Ovary (tissue), 10 donors: ENCODE measurements at places on chromosomes 4 and X.
A peak's percentile ranks its signal among the peaks of the same experiment; 100 is the strongest.

GRCh38 chrX:134801267-134801666 is 143.0 kb upstream of the PLAC1 start:
- no peak for DNase-seq

- no peak for DNase-seq
Measured at GRCh38 chr4:165874072-165874790, 1.2 kb downstream of the TLL1 start.

GRCh38 chrX:3522101-3522650 is 175.7 kb upstream of the MXRA5 start:
- no peak for DNase-seq

GRCh38 chr4:109410776-109411175 is 22.8 kb upstream of the SEC24B start:
- no peak for DNase-seq

GRCh38 chrX:110321670-110322069 is 3.8 kb upstream of the AMMECR1 start:
- no peak for DNase-seq

DNA sequence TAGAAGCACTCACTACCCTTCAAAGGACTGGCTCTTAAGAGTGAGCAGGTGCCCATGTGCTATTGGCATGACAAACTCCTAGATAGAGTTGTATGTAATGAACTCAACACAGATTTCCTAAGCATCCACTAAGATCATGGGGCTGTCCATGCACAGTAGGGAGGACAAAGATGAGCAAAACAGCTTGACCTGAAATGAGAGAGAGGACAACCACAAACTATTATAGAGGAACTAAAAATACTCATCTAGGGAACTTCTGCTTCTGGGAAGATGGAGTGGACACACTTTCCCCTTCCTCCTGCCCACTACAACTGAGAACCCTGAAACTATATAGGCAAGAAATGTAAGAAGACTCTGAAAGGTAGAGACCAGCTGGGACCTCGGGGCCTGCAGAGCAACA is 20.8 kb upstream of the TMEM128 start:
- DNase-seq, result no peak

GRCh38 chrX:5163663-5164062 is 1065.0 kb downstream of the NLGN4X start:
- DNase-seq, result no peak

GRCh38 chr4:2182994-2183393 is 58.9 kb downstream of the HAUS3 start:
- DNase-seq, result no peak

DNA sequence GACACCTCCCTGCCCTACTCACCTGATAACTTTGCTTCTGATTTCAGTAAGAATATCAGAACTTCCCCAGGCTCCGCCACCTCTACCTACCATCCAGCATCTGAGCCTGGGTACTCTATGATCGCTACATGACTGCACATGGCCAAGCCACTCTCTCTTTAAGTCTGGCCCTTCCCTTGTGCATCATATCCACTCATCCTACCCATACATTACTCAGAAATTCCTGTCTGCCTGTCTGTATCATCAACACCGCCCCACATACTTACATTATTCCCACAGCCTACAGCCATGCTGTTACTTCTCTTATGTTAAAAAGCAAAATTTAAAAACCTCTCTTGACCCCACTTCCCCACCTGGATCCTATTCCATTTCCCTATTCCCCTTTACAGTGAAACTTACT is 84.7 kb downstream of the SCD5 start:
- DNase-seq, result no peak

GRCh38 chr4:40395908-40396793 is 61.0 kb downstream of the CHRNA9 start:
- DNase-seq, result peak; percentile 85

DNA sequence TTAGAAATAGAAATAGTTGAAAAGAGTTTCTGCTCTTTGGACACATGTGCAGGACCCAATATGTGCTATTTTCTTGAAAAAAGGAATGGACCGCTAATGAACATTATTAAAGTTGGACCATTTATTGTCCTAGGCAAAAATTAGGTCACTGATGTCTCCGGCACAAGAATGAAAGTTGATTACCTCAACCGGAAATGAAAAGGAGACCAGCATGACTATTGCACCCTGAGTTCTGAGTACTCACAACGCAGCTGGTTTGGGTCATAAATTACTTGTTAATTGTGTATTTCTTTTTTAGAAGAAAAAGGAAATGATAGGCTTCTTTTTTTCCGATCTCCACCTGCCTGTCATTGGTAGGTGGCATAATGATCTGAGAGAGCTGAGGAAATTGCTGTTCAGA is 232.7 kb downstream of the ARHGAP24 start:
- no peak for DNase-seq

DNA sequence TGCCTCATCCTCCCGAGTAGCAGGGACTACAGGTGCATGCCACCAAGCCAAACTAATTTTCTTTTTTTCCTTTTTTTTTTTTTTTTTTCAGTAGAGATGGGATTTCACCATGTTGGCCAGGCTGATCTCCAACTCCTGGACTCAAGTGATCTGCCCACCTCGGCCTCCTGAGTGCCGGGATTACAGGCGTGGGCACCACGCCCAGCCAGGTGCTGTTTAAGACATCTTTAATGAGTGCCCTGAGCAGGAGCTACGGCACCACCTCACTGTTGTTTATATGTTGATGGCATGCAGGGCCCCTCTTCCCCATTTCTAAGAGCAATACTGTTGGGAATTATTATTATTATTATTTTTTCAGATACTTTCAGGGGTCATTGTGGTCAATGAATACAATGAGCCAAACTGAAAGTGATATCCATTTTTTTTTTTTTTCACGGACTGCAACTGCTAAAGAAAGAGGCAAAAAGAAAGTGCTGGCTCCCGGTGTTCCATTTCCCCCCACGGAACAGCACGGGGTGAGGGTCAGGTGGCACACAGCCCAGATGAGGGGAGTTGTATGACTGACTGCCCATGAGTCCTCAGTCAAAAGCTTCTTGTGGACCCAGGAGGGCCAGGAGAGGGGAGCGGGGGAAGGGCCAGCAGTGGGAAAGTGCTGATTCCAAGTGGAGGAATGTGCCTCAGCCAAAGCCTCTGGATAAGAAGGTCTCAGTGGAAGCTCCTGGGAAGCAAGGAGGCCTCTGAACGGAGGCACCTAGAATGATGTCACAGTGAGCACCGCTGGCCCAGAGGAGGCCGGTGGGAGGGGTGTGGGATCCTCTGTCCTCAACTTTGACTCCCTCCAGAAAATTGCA is 101.8 kb upstream of the HPF1 start:
- no peak for DNase-seq

DNA sequence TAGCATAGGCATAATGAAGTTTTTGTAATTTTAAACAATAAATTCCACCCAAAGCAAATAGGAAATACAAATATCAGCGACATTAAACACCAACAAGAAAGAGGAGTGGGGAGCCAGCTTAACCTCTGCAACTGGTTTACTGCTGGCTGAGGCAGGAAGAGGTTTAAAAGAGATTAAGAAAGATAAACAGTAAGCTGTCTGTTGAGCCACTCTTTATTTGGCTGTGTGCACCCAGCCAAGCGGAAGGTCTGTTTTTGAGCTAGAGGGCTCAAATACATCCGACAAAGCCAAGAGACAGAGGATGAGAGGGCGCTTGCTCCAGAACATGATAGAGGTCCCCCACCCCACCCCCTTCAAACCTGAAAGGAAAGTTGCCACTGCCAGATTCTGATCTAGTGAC is 191.4 kb downstream of the MGST2 start:
- DNase-seq, result no peak

- DNase-seq, result no peak
Measured at GRCh38 chrX:20488473-20488872, 221.8 kb upstream of the RPS6KA3 start.

GRCh38 chr4:184331268-184331995 is 113.8 kb upstream of the ENPP6 start:
- DNase-seq, result no peak

DNA sequence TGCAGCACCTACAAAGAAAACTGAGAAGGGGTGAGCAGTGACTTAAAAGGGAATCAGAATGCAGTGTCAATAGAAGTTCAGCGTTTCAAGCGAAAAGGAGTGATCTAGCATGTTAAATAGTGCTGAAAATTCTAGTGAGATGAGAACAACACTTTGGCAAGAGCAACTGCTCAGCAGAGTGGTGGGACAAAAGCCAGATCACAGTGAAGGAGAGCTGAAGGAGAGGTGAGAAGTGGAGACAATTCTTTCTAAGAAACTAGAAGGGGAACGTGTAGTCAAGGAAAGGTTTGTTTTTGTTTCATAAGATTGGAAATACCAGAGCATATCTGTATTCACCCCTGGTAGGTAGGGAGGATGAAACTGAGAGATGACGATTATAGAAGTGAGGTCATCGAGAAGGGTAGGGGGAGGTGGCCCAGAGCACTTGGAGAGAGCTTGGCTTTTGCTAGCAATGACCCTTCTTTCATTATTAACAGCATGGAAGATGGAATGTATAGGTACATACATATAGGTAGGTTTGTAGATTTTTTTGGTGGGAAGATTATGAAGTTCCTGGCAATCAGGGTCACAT is 33.7 kb downstream of the SRPX2 start:
- no peak for DNase-seq

- DNase-seq, result no peak
Measured at GRCh38 chrX:97416461-97416860, 532.8 kb downstream of the RPA4 start.

DNA sequence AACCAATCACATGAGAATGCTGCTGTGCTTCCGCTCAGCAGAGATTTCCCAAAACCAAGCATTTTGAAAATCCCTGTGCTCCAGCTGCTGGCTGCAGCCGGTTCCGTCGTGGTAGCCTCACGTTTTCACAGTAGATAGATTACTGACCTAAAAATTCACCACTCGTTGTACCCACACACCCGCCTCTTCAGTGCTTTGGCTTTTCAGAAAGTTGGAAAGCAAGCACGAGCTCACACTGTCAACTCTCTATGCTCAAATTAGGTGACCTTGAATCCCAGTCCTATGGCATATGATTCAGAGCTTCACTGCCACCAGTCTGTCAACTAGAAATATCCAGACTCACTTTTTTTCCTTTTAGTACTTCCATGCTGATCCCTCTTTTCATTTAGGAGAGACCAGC is 168.9 kb downstream of the DCTD start:
- no peak for DNase-seq

- DNase-seq, result no peak
Measured at GRCh38 chr4:185903205-185903604, 91.2 kb upstream of the SORBS2 start.

DNA sequence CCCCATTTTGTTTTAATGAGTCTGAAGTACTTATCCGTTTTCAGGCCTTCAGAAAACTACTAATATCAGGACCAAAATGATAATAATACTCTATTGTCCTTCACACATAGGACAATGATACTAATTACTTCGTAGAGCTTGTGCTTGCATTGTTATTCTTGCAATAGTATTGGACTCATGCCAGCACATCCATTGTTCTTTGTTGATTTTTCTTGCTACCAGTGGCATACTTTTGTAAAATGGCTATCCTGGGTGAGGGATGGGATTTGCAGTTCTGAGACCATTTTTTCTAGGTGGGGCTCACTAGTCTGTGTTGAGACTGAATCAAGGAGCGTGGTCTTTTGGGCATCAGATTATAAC is 195.3 kb downstream of the MAML3 start:
- no peak for DNase-seq

DNA sequence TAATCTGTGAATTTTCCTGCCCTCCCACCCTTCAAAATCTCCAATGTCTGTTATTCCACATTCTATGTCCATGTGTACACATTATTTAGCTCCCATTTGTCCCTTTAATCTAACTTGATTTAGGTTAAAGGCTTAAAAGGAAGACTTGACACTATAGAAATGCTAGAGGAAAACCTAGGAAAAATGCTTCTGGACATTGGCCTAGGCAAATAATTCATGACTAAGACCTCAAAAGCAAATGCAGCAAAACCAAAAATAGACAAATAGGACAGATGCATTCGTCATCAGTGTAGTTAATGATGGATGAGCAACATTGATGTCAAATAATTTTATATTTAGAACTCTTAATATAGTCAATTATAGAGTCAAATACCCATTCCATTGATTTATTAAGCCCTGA is 36.9 kb downstream of the INTU start:
- no peak for DNase-seq

DNA sequence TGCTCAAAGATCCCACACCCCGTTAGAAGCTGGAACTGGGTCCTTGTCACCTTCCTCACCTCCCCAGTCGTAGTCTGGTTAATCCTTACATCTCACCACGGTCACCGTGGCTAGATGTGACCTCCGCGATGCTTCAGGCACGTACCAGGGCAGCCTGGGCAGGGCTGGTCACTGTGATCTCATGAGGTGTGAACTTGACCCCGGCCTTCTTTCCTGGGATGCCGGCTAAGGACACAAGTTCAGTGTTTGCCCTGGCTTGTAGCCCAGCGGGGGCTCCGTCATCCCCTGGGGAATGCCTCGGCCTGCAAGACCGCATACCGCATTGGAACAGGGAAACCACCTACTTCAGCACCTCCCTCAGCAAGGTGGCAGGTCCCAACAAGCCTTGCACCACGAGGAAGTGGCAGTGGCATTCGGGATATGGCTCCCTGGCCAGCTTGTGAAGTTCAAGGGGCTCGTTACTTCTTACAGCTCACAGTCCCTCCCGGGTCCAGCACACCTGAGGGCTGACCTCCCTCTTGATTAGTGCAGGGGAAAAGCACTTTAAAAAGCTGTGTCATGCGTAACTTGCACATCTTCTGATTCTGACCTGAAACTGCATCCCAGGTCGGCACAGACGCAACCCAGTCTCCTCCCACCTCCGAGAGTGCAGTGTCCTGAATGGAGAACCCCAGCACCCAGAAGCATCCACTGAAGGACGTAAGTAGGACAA is 25.9 kb downstream of the NOP14 start:
- peak; percentile 31 for DNase-seq

DNA sequence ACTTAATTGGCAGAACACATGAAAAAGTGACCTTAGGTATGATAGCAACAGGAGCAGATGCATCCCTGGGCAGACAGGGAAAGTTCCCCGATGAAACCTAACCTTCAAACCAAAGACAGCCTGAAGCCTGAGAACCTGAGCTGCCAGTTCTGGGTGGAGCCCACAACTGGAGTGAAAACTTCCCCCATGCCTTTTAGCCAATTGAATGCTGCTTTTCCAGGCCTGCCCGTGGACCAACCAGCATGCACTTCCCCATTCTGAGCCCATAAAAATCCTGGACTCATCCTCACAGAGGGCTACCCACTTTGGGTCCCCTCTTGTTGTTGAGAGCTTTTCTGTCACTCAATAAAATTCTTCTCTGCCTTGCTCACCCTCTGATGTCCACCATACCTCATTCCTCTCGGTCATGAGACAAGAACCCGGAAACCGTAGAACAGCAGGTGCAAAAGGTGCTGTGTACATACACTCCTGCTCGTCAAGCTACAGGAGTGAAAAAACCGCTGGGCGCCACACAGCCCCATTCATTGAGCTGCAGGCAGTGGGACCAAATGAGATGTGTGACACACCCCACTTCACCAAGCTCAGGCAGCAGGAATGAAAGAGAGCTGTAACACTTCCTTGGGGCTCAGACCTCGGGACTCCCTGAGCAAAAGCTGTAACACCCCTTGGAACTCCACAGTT is 13.9 kb upstream of the SLC7A11 start:
- no peak for DNase-seq
